IPS-NIHi11 (cell line): ENCODE measurements at places on chromosomes 12 and 14.

GRCh38 chr14:101462726-101463565 lies 98.3 kb upstream of the DIO3 start:
- no peak for DNase-seq

DNA sequence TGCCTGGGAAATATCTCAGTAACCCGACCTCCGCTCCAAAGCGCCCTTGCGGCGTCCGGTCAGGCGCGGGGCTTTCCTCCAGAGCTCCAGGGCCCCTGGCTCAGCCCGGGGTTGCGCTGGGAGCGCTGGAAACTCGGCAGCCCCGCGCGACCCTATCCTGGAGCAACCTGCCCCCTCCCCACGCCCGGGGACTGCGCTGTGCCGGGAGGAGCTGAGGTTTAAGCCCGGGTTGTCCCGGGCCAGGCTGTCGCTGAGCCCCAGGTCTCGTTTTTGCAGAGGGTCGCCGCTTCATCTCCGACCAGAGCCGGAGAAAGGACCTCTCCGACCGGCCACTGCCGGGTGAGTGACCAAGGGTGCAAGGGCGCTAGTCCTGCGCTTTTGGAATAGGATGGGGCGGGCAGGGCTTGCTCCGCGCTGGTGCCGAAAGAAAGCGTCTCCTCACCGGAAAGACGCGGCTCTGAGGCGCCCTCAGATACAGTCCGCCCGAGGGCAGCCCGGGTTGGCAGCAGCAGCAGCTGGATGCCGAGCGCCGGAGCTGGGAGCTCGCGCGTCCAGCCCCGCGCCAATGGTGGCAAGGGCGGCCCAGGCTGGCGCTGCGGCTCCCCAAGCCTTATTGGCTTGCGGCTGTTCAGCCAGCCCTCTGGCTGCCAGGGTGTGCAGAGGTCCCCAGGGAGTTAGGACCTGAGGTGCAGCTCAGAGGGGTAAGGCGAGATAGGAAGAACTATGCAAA lies 1.5 kb downstream of the SPX start:
- peak; percentile 78 for DNase-seq

DNA sequence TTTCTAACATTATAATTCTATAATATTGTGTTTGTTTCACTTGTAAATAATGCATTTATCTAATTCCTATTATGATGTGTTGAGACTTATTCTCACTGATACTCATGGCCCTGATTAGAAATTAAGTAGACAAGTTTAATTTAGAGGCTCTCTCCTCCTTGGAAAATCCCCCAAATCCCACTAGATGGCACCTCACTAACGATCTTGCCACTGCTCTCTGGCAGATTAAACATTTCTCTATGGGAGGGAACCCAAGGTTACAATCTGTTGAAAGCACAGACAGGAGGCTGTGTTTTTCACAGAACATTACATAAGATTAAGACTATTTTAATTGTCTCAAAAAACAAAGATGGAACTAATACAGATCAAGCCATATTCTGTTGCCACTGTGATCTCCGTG lies 318.7 kb downstream of the LRFN5 start:
- peak; percentile 15 for DNase-seq

DNA sequence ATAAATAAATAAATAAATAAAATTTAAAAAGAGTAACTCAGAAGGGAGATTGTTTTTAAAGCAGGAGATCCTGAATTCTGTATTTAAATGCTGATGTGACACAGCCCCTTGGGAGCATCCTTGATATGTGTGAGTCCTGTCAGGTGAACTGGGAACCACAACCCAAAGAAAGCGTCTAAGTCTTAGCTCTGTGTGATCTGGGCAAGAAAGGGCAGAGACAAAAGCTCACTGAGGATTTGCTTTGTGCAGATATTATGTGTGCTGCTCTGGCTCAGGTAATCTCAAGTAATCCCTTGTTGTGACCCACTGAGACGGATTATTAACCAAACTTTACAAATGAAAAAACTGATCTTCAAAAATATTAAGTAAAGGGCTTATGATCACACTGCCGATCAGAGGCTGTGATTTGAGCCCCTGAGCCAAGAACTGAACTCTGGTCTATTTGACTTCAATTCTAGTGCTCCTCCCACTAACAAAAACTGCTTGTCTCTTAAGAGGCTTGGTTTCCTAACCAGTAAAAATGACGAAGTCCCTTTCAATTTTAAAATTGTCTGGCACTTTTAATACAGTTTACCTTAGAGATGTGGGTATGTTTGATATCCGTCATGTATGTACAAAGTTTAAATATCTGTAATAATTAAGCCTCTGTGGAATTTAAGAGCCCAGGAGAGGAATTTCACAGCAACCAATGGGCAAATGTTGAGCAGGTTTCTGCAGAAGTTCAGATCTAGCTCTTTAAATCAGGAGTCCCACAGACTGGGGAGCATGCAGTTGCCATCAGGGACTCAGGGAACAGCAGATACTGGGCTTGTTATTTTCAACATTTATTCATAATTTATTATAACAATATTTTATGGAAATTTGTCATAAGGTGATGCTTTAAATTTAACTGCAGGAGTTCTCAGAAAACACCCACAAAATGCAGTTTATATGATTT lies 46.1 kb downstream of the CPM start:
- DNase-seq, result no peak

DNA sequence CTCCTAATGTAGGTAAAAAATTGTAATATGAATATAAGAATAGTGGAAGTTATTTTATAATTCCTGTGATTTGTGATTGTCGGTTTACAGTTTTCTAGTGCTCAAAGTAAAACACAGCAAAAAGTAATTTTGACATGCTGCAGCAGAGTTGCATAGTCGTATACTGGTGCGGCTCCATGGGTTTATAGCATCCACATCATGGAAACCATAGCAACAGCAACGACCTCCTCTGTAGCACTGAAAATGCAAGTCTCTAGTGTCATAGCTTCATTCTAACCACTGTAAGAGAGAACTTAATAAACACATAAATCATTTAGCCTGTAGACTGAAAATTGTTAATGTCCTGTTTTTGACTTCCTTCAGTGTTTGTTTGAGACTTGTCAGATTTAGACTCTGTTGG lies 574.3 kb downstream of the KCNH5 start:
- no peak for DNase-seq

GRCh38 chr14:30958555-30959407 lies 66.7 kb upstream of the AP4S1 start:
- DNase-seq, result no peak

DNA sequence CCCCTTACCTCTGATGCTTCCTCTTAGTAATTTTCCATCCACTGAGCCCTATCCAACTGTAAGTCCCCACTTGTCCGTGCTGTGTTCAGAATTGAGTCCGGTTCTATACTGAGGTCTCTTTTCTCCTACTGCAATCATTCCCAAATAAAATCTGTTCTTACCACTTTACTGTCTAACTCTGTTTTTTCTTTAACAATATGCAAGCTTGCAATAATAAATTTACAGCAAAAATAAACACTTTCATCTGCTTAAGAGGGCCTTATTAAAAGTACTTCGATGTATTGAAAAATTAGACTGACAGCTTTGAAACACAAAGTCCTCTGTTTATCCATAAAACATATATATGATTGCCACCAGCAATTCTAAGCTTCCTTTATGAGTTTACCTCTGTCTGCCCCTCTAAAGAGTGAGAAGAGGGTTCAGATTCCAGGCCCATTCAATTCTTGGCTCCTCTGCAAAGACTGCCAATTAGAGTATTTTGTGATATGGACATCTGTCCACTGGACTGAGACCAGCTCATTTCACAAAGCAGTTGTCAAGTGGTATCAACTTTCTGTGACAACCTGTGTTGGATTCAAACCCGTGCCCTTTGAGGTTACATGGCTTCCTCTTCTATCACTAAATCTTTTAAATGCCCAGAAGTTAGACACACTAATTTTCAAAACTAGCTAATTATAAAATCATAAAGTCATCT lies 39.9 kb upstream of the G2E3 start:
- DNase-seq, result no peak

GRCh38 chr12:113162102-113163029 lies 12.8 kb downstream of the CFAP73 start:
- DNase-seq, result peak; percentile 61

DNA sequence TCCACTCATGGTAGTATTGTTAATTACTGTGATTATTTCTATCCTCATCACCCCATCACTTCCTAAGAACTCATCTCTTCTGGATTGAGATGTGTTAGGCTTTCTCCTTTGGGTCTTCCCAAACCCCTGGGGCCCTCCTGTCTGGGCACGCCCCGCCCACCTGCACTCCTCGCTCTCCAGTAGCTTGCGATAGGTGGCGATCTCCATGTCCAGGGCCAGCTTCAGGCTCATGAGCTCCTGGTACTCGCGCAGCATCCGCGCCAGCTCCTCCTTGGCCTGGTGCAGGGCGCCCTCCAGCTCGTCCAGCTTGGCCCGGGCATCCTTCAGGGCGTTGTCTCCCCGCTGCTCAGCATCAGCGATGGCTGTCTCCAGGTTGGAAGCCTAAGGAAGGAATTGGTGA lies 6.8 kb downstream of the KRT71 start:
- DNase-seq, result peak; percentile 48

GRCh38 chr14:85575617-85575898 lies 45.6 kb downstream of the FLRT2 start:
- DNase-seq, result no peak

- no peak for DNase-seq
Measured at GRCh38 chr14:44775248-44775647, 186.5 kb downstream of the KLHL28 start.

GRCh38 chr12:26564391-26564790 lies 268.6 kb downstream of the ITPR2 start:
- no peak for DNase-seq

DNA sequence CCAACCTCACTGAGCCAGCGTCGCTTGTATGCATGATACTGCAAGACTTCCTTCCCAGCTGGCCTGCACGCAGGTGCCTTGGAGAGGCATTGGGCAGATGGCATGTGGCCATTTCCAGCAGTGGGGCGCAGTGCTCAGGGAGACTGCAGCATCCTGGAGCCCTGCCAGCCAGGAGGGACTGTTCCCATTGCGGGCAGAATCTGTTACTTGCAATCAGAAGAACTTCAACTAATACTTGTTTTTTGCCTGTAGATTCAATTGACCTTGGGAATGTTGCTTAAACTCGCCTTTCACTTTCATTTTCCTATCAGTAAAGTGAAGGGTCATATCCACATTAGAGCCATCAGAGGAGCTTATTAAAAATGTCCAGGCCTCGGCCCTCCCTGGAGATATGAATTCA lies 29.8 kb downstream of the ANKRD9 start:
- DNase-seq, result no peak

DNA sequence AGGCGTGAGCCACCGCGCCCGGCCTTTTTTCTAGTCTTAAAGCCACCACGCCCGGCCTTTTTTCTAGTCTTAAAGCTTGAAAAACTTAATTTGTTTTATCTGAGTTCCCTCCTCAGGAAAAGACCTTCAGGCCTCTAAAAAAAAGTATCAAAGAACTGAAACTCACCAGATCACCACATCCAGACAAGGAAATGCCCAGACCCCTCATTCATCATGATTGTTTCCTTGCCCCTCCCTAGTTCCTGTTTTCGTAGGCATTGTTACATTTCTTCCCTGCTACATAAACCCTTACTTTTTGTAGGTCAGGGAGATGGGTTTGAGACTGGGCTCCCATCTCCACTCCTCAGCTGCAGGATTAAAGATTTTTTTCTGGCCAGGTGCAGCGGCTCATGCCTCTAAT lies 21.1 kb upstream of the VWF start:
- no peak for DNase-seq

DNA sequence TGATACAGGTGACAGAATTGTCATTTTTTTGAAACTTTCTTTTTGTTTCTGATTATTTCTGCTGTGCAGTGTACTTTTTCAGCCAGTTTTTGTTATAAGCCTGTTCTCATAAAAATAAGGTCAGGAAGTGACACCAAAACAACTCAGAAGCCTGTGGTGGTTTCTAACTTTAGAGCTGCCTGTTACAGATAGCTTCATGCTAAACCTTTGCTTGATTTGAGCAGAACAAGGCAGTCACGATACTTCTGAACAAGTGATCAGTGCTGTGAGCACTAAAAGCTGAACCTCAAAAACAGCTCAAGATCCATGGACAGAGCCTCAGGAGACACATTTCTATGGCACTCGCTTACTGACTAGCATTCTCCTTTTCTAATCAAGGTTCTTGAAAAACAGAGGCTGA lies 82.0 kb downstream of the PRKCH start:
- DNase-seq, result no peak

DNA sequence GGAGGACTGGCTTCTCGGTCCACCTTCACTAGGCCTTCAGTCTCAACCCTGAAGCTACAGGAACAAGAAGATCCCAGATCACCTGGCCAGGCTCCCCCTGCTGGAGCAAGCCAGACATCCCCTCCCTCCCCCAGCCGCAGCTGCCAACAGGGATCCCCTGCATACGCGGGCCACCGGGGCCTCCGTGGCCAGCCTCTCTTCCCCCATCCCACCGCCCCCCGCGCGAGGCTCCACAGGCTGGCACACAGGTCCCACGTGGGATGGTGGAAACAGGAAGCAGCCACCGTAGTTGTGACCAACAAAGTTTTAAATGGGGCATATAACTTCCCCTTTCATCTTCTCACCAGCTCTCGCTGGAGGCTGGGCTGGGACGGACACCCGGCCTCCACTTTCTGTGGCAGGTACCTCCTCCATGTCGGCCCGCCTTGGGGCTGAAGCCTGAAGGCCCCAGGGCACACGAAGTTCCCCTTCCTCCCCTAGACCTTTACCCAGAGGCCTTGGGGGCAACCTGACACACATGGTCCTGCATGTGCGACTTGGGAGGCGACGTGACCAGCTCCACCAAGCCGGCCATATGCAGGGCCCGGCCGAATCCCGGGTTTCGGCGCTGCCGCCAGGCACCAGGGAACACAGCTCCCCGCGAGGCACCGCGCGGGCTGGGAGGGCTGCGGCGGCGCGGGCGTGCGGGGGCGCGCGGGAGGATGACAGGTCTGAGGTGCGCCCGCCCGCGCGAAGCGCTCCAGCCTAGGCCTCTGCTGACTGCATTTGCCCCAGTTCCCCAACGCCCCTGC lies 44.4 kb upstream of the PNMA1 start:
- DNase-seq, result peak; percentile 88

- no peak for DNase-seq
Measured at GRCh38 chr12:33551006-33551405, 111.4 kb upstream of the SYT10 start.

DNA sequence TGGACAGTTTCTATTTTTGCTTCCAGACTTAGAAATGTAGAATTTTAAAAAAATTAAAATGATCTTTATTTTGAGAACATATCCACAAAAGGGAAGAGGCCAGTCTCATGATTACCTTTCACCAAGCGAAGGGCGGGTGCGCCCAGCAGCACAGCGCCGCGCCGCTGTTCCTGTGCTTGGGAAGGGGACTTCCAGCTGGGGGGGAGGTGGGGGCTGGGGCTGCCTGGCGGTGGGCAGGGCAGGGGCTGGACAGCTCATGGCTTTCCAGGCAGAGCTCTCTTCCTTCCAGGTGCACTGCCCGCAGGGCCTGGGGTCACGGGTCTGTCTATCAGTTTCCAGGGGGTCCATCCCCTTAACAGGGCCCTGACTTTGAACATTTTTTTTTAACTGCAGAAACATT lies 199.9 kb downstream of the TTC7B start:
- DNase-seq, result no peak

GRCh38 chr12:68631227-68631626 lies 20.5 kb downstream of the RAP1B start:
- DNase-seq, result no peak

DNA sequence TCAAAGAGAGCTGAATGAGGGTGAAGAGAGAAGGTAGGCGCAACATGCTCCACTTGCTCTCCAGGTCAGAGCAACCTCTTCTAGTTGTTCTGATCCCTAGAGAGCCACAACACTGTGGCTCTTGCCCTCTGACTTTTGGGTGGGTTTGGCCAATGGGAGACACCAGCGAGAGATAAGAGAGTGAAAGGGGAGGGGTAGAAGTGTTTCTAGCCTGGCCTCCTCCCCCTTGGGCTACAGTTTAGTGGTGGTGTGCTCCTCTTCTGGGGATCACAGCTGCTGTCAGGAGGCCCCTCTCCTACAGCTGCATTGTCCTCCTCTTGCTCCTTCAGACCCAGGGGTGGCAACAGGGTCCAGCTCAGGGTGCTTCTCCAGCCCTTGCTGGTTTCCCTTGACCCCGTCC lies 454.8 kb downstream of the FUT8 start:
- DNase-seq, result no peak
